ENCODE measurements at places on chromosomes 13 and 19. TPM values are rescaled to one million over a fixed set of nuclear protein-coding genes. Genes with fewer than 3 reads are reported as not detected.

The KRI1 gene
- 18.9 TPM for total RNA-seq

The SOX1 gene
- total RNA-seq, result not detected

The CYP2F1 gene
- not detected for total RNA-seq

DNA sequence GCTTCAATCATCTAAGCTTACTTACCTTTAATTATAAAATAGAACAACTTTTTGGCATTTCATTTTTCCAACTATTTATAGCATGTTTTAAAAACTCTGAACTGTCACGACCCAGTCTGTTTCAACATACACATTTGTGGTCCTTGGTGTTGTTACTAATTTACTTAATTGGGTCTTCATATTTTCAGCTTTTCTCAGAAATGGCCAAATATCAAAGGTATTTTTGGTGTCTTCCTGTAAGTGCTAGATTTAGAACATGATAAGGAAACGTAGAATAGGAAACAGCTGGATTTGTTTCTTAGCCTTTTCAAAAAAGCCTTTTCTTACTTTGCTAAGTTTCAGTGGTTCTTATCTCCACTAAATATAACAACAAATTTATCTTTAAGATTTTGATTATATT lies 11.4 kb downstream of the LPAR6 start:
- DNase-seq, result no peak

- DNase-seq, result no peak
Observed at GRCh38 chr13:100394005-100394695, 194.4 kb downstream of the GGACT start.

- DNase-seq, result no peak
Observed at GRCh38 chr13:99237981-99238662, 20.1 kb downstream of the GPR18 start.

GRCh38 chr19:4367336-4367723 lies 24.0 kb downstream of the MPND start:
- DNase-seq, result no peak

GRCh38 chr19:55116232-55116858 lies 1.1 kb downstream of the PPP1R12C start:
- DNase-seq, result peak; percentile 40

GRCh38 chr13:29935309-29935981 lies 85.0 kb upstream of the UBL3 start:
- DNase-seq, result no peak

DNA sequence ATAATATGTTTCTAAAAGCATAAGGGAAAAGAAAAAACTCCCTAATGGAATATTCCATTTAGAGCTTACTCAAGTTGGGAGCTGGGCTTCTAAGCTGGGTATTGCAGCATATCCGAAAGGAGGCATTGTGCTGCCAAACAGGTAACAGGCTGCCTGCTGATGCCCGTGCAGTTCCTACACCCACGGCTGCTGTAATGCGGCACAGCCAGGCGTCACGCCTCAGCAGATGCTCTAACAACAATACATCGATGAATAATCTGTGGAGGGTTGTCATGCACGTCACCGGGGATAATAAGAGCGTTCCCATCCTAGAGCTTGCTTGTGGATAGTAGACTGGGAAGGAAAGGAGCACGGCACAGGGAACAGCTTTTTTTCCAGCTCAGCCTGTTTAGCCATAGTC lies 1582.1 kb upstream of the SLC10A2 start:
- DNase-seq, result no peak

Measured in omental fat pad (tissue), 4 donors.